ENCODE measurements at places on chromosomes 6 and 20.

DNA sequence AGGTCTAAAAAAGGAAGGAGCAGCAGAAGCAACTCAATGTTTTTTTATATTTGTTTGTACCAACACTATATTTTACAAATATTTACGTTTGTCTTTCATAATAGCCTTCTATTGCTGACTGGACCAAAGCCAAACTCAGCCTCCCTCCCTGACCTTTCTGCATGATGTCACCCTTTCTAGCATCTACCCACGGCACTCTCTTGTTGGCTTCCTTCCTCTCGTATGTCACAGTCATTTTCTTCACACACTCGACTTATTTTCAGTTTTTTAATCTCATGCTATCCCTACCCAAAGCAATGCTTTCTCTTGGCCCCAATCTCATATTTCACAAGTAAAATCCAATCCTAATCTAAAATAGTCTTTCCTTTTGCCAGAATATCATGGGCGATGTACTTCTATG is 16.3 kb upstream of the FAM8A1 start:
- DNase-seq, result no peak

GRCh38 chr20:39778847-39779604 is 816.9 kb downstream of the DHX35 start:
- no peak for DNase-seq

- peak; percentile 70 for DNase-seq
Observed at GRCh38 chr6:111982681-111983080, 71.2 kb upstream of the CCN6 start.

- no peak for DNase-seq
Observed at GRCh38 chr6:56875961-56876360, 78.9 kb upstream of the BEND6 start.

DNA sequence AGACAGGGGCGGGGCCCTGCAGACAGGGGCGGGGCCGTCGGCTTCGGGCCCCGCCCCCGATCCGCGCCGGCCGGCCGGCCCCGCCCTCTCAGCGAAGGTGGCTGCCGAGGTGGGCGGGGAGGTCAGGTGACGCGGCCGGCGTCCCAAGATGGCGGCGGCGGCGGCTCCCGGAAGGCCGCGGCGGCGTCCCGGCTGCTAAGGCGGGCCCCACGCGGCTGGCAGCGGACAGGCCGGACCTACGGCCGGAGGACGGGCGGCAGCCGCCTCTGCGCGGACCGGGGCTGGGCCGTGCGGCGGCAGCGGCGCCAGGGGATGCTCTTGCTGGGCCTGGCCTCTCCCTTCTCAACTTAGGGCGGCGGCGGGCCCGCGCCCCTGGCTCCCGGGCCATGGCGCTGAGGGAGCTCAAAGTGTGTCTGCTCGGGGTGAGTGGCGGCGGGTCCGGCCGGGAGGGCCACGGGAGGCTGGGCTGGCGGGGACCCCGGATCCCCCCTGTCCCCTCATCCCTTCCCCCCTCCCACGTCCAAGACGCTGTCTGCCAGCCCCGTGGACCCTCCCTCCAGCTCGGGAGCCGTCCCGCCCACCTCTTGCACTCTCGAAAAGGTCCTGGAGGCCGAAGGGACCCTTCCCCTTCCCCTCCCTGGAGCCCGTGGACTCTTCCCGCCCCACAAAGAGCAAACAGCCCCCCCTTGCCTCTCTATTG is at the start of gene RAB22A:
TSS of gene RAB22A (plus strand) at position 125 of the 700 bp plus-strand sequence. CDS start at position 387, 262 bp downstream.
- peak; percentile 81 for DNase-seq

- DNase-seq, result no peak
Observed at GRCh38 chr20:59082077-59082740, 39.6 kb upstream of the PRELID3B start.

GRCh38 chr6:136975089-136975715 is 53.1 kb downstream of the SLC35D3 start:
- DNase-seq, result no peak

GRCh38 chr6:126180585-126180984 is 159.3 kb upstream of the CENPW start:
- DNase-seq, result peak; percentile 78

DNA sequence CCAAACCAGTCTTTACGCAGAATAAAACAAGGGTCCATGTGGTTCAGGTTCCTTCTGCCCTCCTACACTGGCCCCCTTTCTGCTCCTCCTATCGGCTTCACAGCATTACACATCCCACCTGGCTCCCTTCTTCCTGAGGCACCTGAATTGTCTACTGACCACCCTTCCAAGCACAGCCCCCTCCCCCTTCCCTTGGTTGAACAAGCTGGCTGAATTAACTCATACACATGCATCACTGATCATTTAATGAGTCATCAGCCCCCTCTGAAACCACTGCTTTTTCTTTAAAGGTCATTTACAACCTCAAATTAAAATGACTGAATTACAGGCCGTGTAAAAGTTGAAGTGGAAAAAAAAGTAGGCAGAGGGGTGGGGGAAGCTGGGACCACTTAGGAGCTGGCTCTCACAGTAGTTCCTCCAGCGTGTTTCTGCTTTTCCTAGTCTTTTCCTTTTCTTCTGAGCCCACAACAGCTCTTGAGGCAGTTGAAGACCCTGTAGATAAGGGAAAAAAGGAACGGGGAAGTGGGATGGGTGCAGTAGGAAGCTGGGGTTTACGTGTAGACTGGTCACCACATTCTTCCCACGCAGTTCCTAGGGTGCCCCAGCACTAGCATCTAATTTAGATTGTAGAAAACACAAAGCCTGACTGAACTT is 67.6 kb downstream of the FYN start:
- DNase-seq, result peak; percentile 47

GRCh38 chr6:43127180-43127579 is 43.9 kb upstream of the SRF start:
- DNase-seq, result no peak

DNA sequence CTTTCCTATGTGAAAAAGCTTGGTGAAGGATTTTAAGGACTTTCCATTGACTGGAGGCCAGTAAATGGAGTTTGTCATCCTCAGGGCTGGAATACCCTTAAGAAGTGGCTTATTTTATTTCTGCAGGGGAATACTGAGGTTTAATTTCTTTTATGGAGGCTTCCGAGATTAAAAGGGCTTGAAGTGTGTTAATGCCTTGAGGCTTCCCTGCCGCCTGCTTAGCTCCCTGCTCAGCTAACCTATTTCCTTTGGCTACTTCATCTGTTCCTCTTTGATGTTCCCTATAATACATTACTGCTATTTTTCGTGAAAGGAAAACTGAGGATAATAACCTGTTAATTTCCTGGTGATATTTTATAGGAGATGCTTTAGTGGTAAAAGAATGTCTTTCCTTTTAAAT is 44.2 kb downstream of the HLA-DPB1 start:
- no peak for DNase-seq

DNA sequence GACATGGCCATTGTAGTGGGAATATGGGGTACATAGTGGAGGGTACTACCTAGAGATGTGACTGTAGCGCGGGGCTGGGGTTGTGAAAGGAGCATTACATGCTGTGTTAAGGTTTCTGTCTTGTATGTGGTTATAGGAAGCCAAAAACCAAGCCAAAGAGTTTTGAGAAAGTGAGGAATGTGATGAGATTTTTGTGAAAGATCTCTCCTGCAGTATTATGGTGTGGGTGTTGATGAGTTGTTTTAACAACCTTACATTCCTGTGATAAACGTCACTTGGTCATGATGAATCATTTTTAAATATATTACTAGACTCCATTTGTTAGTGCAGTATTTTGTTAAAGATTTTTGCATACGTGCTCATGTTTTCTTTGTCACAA is 48.9 kb downstream of the ZFAND3 start:
- no peak for DNase-seq

GRCh38 chr20:14264869-14265268 is 72.5 kb downstream of the FLRT3 start:
- DNase-seq, result peak; percentile 41

DNA sequence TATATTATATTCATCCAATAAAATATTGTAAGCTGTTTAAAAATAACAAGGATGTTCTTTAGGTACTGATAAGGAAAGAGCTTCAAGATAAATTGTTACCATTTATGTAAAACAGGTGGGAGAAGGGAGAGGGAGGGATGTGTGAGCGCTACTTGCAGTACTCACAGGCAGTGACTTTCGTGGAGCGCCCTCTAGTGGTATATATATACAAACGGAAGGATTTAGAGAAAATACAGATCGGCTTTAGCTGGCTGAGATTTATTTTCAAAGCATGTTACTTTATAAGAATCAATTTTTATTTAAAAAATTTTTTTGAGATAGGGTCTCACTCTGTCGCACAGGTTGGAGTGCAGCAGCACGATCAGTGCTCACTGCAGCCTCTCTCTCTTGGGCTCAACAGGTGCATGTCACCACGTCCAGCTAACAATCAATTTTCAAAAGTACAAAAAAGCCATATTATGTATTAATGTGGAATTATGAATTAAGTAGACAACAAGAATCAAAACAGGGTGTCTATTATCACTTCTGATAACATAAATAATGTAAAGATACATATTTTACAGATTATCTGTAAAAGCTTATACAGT is 3.3 kb upstream of the MOG start:
- no peak for DNase-seq

DNA sequence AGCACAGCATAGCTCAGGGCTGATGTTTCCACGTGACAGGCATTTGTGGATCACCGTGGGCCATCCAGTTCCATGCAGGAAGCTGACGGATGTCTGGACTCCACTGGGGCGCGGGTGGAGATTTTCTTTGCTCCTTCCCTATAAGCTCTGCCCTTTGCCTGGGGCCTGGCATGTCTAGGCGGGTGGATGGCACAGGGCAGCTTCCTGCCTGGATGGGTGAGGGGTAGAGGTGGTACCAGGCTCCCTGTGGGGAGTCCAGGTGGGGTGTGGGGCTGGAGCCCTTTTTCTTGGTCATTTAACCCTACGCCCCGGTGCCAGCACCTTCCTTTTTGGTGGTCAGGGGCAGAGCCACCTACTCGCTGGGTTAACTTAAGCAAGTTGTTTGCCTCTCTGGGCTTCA is 10.4 kb downstream of the FAM110A start:
- DNase-seq, result no peak

GRCh38 chr6:97394160-97394748 is 111.2 kb upstream of the MMS22L start:
- peak; percentile 58 for DNase-seq

GRCh38 chr6:73519926-73520687 is 725 bp downstream of the EEF1A1 start:
- DNase-seq, result peak; percentile 82

GRCh38 chr20:63538204-63539091 is 1.3 kb upstream of the PTK6 start:
- DNase-seq, result no peak

GRCh38 chr6:87656857-87657256 is 45.2 kb downstream of the AKIRIN2 start:
- DNase-seq, result no peak

GRCh38 chr6:130697271-130697994 is 129.8 kb upstream of the SMLR1 start:
- no peak for DNase-seq

Measured in islet precursor cell (in vitro differentiated cells).